ENCODE measurements at places on chromosomes 5 and 9.

GRCh38 chr9:120562861-120563443 is 17.0 kb downstream of the CDK5RAP2 start:
- DNase-seq = no peak

- DNase-seq = no peak
These were observed 13.3 kb downstream of the RBM18 start for GRCh38 chr9:122251351-122251750.

GRCh38 chr5:26877154-26877553 is 161.2 kb downstream of the CDH9 start:
- no peak for DNase-seq

DNA sequence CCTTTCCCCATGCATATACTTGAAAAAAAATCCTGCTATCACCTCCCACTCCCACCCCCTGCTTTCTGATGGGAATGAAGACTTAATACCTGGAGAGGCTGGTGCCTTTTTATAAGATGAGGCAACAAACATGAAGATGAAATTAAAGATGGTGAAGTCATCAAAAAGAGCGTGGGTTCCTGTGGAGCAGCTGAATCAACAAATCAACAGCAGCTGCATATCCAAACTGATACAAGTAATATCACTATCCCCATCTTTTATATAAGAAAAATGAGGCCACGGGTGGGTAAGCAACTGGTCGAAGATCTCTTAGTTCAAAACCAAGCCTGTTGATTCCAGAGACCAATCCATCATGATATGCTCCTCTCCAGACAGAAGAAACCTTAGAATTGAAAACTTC is 268.5 kb downstream of the ENC1 start:
- DNase-seq = no peak

GRCh38 chr5:116572350-116573278 is 2.0 kb downstream of the SEMA6A start:
- peak; percentile 8 for DNase-seq

Measured in EL (cell line).